ENCODE measurements at places on chromosomes 3 and 15.

DNA sequence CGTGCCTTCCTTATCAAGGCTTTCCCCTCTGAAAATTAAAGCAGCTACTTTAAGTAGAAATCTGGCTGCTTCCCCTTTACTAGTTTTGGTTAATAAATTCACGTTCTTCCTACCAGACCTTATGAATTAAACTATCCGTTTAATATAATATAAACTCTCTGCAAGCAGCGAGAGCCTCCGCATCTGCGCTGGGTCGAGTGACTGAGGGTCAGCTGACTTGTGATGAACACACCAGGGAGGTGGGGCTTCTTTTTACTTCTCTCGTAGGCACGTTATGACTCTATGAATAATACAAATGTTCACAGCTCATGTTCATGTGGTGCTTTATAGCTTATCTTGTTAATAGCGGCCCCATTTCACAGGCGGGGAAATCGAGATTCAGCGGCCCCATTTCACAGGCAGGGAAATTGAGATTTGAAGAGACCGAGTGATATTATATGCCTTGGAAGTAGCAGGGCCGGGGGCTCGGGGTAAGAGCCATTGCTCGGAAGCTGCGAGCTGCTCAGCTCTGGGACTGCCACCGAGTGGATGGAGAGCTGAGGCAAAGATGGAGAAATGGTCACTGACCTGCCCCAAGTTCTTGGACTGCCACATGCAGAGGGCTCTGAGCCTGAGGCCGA lies 8.3 kb downstream of the MUC4 start:
- DNase-seq, result no peak

DNA sequence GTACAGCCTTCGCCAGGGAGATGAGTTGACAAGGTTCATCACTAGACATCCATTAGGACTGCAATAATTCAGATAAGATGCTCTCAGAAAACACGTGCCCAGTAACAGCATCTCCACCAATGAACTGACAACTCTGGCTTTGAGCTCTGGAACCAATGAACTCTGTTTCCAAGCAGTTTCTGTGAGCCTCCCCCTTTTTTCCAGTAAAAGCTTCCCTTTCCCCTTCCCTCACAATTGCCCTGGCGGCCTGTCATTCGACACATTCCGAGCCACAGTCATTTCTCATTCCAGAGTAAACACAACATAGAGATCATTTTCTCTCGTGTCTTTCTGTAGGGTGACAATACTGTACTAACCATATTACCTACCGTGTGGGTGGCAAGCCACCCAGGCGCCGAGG lies 3.6 kb downstream of the PLA2G4D start:
- DNase-seq, result no peak

GRCh38 chr3:46695177-46695961 lies 1.9 kb upstream of the ALS2CL start:
- peak; percentile 60 for DNase-seq

GRCh38 chr3:149547413-149547812 lies 72.9 kb downstream of the TM4SF4 start:
- no peak for DNase-seq

GRCh38 chr3:16290007-16290826 lies 25.2 kb downstream of the OXNAD1 start:
- DNase-seq, result peak; percentile 24

GRCh38 chr3:127067116-127067910 lies 84.4 kb downstream of the PLXNA1 start:
- DNase-seq, result no peak

GRCh38 chr15:70955151-70955550 lies 62.5 kb downstream of the LRRC49 start:
- no peak for DNase-seq

DNA sequence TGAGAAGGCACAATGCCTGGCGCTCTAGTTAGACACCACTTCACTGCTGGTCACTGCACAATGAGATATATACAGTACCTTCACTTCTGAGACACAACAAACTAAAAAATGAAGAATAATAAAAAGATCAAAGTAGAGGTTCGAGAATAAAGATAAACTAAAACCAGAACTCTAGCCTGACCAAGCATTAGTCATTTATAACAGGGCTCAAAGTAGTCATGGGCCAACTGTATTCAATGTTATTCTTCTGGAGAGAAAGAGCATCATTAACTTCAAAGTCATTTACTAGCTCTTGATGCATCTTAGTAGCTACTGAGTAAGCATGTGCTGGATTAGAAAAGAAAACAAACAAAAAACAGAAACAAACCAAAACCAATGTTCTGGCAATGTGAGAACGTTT lies 145.2 kb downstream of the SSR3 start:
- no peak for DNase-seq

DNA sequence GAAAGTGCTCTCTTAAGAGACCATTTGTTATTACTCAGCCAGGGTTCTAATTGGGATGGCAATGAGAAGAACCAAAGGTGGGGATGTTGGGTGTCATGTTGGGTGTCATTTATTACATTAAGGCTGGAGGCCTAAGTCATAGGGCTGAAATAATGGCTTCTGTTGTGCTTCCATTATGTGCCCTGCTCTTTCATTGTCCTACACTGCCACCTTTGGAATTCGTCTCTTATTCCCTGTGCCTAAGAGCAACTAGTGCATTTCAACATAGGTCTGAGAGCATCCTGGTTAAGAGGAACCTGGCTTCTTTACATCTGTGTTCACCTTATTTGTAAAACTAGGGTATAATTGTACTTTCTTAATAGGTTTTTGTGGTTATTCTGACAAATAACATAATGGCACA lies 32.2 kb downstream of the RIOX2 start:
- no peak for DNase-seq

DNA sequence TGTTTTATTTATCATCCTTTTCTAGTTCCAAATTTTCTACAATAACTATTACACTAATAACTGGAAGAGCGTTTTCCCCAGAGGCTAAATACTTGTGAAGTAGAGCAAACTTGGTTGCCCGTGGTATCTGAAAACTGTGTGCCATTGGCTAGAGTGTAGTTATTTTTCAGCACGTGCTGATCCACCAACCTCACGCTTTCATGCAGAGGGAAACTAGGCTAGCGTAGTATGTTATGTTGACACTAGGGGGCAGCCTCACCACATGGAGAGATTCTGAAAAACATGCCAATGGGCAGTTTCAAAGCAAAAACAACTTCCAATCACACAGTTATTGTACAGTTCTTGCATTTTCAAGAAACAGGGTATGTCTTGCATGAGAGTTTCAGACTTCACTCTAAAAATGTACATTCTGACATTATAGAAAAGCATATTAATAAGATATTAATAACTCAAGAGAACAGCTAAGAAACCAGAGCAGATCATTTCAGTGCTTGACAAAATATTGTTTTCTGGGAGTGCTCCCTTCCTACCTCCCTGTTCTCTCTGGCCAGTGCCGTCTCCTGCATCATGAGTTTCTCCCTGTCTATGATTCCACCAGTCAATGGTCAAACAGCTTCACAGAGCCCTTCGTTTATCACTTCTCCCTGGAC lies 39.7 kb downstream of the SPATA12 start:
- DNase-seq, result peak; percentile 76

DNA sequence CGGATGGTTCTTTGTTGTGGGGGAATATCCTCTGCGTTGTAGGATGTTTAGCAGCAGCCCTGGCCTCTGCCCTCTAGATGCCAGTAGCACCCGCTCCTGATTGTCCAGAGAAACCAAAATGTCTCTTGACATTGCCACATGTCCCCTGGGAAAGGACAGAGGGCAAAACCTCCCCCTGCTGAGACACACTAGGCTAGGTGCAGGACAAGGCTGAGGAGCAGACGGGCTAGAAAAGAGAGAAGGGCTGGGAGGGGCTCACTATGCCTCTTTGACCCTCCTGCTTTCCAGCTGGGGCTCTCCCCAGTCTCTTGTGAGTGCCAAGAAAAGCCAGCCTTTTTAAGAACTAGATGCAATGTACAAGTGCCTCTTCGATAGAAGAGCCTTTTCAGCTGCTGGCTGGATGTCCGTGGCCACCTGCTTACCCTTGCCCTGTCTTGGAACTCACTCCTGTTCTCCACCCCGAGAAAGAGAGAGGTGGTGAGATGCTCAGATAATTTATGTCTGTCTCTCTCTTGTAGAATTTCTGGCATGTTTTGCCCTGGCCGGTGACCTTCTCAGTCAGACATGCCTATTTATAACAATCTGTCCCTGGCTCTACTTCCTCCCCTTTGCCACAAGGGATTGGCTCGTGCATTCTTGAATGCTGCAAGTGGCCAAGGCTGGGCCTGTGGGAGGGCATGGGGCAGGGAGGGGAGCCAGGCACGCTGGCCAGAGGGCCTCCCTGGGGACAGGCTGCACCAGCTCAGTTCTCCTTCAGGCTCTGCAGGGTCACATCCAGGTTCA lies 142.6 kb downstream of the RPLP1 start:
- DNase-seq, result no peak

GRCh38 chr3:44584646-44585501 lies at the start of gene ZNF660:
Gene ZNF660 (plus strand): TSS chr3:44584964. CDS start chr3:44594194, 9,230 bp downstream.
- DNase-seq, result peak; percentile 67

- DNase-seq, result no peak
Measured at GRCh38 chr15:30038667-30039523, 43.9 kb upstream of the GOLGA8J start.

GRCh38 chr15:33158366-33158765 lies 36.1 kb downstream of the FMN1 start:
- no peak for DNase-seq

DNA sequence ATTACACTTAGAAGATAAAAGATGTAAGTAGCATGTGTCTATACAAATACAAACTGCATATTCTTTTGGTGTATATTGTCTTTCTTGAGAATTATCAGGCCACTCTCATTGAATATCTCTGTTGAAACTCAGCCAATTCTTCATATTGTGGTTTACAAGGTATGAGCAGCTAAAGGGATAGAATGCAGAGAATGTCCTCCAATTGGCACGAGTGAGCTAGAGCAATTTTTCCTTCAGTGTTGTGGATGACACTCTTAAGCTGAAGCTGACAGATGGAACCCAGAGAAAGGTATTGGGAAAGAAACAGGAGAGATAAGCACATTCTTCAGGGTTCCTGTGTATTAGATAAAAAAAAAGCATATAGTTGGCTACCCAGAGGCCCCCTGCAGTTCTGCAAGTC lies 453.1 kb downstream of the EPHA3 start:
- DNase-seq, result no peak

DNA sequence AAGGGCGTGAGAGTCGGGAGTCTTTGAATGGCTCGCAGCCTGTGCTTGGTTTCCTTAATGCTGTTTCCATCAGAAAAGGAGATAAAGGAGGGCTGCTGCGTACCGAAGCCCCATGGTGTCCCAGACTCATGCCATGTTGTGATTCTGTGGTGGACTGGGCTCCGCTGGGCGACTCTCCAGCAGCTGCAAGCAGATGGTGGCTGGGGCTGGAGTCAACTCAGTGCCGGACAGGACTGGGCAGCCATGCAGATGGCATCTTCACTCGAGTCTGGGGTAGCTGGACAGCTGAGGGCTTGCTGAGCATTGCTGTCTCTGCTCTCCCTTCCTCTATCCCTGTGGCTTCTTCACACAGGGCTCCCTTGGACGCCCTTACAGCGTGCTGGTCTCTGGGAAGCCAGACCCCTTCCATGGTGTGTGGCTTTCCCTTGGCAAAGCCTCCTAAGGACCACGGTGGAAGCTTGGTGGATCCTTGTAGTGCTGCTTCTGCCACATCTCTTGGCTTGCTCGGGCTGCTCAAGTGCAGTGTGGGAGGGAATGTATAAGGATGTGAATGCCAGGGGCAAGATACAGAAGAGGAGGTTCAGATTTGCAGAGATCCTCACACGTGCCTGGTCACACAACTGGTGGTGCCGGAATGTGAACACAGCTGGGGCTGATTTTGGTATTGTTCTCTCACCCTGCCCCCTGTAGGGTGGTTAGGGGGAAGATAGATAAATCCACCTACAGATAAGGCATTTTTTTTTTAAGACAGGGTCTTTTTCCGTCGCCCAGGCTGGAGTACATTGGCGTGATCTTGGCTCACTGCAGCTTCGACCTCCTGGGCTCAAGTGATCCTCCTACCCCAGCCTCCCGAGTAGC lies 9.0 kb downstream of the NIPA1 start:
- DNase-seq, result no peak

- no peak for DNase-seq
Measured at GRCh38 chr3:140199743-140200142, 264.8 kb downstream of the CLSTN2 start.

GRCh38 chr15:31465083-31465955 lies 138.7 kb downstream of the KLF13 start:
- DNase-seq, result no peak

DNA sequence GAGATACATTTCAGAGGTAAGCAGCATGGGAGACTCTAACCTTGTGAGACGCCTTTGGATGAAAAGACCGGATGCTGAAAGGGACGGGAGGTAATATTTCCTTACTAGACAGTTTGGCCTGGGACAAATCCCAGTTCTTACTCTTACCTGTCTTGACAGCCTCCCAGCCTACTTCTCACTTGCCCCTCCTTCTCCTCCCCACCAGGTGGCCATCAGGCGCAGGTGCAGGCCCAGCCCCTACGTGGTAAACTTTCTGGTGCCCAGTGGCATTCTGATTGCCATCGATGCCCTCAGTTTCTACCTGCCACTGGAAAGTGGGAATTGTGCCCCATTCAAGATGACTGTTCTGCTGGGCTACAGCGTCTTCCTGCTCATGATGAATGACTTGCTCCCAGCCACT lies 6.3 kb downstream of the HTR3D start:
- no peak for DNase-seq

- DNase-seq, result peak; percentile 64
Measured at GRCh38 chr3:61181874-61182273, 69.4 kb downstream of the FHIT start.

- DNase-seq, result no peak
Measured at GRCh38 chr15:82305621-82306048, 43.0 kb downstream of the SAXO2 start.

DNA sequence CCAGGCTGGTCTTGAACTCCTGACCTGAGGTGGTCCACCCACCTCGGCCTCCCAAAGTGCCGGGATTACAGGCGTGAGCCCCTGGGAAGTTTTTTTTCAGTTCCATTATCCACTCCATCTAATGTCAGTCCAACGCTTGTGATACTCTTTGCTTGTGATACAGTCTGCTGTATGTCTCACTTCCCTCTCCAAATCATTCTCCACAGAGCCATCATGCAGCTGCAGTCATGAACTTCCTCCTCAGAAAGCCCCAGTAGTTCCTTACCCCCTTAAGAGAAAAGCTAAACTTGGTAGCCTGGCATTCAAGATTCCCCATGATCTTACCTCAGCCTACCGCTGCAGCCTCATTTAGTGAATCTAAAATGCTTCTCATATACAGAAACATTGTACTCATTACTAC lies 2.3 kb downstream of the ARPC4 start:
- peak; percentile 43 for DNase-seq

GRCh38 chr3:179563271-179563783 lies 601 bp downstream of the ACTL6A start:
- peak; percentile 67 for DNase-seq

GRCh38 chr15:93107646-93108045 lies 18.6 kb upstream of the RGMA start:
- no peak for DNase-seq

DNA sequence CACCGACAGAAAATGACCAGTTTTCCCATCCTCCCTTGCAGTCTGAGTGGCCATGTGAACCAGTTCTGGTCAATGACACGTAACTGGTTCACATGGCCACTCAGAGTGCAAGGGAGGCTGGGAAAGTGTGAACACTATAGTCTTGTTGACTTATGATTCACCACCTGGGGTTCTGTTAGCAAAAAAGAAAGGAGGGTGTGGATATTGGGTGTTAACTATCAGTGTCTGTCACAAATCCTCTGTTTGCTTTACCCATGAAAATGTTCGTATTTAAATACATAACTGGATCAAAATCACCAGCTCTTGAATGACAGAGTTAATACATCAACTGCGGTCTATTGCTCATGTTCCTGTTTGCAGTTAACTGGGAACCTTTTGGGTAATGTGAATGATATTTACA lies 92.3 kb downstream of the ADAMTSL3 start:
- DNase-seq, result no peak
